ENCODE measurements at places on chromosomes 5 and 9.

- no peak for DNase-seq
Measured at GRCh38 chr5:145680169-145680568, 155.0 kb downstream of the PRELID2 start.

DNA sequence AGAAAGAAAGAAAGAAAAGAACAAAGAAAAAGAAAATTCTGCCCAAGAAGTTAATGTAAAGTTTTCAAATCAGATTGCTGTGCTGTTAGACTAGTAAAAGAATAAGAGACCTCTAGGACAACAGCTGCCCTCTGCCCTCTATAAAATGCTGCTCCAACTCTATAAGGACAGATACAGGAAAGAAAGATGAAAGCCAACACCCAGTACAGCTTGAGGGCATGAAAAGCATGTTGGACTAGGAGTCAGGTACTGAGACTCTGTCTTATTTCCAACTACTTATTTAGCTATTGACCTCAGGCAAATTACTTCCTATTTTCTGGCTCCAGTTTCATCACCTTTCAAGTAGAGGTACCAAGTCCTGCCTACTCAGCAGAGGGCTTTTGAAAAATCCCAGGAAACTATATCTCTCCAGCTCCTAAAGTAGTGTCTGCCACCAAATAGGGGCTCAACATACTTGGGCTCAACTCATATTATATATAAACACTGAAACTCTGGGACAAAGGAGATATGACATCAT, 5.7 kb downstream of the HBEGF start:
- DNase-seq: no peak

DNA sequence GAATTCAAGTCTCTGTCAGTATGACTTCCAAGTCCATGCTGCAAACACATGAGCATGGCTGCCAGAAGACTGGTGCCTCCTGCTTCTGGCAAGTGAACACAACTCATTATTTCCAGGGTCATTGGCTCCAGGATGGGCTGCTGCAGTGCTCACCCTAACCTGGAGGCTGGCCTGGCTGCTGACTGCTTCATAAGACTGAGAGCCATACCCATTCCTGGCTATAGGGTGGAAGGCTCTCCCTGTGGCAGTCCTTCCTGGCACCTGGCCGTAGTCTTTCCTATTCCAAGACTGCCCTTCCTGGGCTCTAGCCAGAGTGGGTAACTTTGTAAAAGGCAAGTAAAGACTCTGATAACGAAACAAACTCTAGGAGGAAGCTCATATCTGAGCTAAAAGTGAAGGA, 51.2 kb downstream of the CXXC5 start:
- no peak for DNase-seq

GRCh38 chr9:76433836-76434235, 25.1 kb upstream of the GCNT1 start:
- no peak for DNase-seq

DNA sequence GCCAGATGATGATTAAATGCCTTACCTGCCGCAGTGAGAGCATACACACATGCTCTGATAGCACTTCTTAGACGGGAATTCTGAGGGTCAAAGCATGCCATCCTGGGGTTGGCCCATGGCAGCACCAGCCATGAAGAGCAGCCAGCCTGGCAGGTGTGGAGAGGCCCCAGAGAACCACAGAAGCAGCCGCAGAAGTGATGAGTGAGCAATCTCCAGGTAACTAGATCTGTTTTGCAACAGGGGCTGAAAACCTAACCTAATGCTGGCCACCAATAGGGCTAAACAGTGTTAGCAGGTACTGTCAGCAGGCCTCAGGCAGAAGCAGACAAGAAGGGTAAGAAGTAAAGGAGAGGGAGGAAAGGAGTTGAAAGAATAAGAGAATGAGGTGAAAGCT, 33.5 kb upstream of the HOMER1 start:
- DNase-seq: no peak

DNA sequence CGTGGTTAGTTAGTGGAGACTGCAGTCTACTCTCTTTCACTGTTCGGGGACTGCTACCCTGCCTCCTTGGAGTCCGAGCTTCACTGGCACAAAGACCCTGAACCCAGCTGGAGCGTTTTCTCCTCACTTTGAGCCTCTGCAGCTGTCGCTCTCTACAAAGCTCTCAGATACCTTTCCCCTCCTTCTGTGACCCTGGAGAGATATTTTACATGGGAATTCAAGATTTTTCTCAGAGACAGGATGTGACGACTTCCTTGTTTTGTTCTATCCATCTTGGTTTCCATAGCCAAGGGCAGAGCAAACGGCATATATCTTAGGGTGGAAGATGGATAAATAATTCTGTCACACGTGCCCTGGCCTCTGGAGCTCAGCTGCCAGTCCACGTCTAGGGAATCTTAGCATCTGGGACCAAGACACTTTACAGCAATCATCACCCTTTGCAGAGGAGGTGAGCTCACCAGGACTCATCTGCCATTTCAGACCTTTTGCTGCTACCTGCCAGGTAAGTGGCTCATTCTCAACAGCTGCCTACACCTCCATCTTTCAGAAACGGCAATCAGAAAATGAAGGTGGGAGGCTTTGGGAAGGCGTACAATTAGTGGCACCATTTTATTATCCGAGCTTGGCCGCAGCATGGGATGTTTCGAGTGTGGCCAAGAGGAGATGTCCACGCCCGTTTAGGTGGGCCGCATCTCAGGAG, at the start of gene BTNL9:
BTNL9 (plus strand) TSS at position 336 of the 700 bp plus-strand sequence. CDS start 5,224 bp downstream, outside the sequence.
- no peak for DNase-seq

- DNase-seq: no peak
Measured at GRCh38 chr5:88746438-88746882, 136.5 kb downstream of the MEF2C start.

DNA sequence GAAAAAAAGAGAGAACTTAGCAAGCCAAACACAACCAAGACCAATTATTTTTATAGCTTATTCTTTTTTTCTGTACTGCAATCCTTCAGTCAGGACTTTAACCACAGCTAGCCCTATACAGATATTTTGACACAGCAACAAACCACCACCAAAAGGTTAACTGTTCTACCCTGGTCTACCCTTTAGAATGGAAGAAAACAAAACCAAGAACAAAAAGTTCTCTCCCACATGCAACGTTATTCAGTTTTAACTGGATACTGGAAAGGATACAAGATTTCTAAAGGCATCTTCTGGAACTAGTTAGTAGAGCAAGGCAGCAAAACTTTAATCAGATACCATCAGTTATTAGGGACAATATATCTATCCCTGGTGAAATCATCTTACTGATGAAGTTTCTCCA, 32.6 kb downstream of the ECPAS start:
- DNase-seq: no peak

GRCh38 chr9:96115836-96116235, 186.1 kb downstream of the HSD17B3 start:
- no peak for DNase-seq

DNA sequence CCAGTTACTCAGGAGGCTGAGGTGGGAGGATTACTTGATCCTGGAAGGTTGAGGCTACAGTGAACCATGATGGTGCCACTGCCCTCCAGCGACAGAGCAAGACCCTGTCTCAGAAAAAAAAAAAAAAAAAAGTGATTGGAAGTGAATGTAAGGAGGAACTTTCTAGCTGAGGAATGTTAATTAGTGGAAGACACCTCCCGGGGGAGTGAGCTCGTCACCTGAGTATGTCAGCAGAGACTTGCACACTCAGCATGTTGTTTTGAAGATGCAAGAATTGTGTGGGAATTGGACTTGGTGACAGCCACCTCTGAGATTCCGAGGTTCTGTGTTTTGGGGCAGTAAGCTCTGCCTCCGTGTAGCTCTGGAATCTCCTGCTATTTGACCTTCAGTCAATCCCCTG, 3.6 kb downstream of the SYNPO start:
- DNase-seq: no peak

GRCh38 chr5:9126490-9126889, 419.4 kb downstream of the SEMA5A start:
- DNase-seq: no peak

GRCh38 chr5:124140060-124140459, 606.4 kb downstream of the ZNF608 start:
- DNase-seq: no peak

DNA sequence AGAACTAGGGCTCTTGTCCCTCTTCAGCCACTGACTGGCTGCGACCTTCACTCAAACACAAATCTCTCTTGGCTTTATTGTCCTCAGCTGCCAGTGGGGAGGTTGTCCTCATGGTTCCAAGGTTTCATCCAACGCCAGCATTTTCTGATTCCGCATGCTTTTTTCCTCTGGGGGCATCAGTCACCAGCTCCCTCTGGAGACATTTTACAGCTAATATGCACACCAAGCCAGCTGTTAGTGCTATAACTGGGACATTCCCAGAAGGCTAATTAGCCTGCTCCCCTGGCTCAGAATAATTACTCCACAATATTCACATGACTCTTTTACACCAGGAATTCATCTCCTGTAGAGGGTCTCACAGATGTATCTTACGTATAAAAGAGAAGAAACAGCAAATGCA, 193.6 kb upstream of the ANKRD55 start:
- DNase-seq: no peak

GRCh38 chr5:143115381-143115780, 288.1 kb downstream of the NR3C1 start:
- DNase-seq: no peak
